ENCODE measurements at places on chromosomes 2 and 18.

- no peak for DNase-seq
These were observed 80.2 kb downstream of the TGOLN2 start for GRCh38 chr2:85247610-85248009.

- no peak for DNase-seq
These were observed 351.6 kb downstream of the METTL4 start for GRCh38 chr18:2219706-2220105.

DNA sequence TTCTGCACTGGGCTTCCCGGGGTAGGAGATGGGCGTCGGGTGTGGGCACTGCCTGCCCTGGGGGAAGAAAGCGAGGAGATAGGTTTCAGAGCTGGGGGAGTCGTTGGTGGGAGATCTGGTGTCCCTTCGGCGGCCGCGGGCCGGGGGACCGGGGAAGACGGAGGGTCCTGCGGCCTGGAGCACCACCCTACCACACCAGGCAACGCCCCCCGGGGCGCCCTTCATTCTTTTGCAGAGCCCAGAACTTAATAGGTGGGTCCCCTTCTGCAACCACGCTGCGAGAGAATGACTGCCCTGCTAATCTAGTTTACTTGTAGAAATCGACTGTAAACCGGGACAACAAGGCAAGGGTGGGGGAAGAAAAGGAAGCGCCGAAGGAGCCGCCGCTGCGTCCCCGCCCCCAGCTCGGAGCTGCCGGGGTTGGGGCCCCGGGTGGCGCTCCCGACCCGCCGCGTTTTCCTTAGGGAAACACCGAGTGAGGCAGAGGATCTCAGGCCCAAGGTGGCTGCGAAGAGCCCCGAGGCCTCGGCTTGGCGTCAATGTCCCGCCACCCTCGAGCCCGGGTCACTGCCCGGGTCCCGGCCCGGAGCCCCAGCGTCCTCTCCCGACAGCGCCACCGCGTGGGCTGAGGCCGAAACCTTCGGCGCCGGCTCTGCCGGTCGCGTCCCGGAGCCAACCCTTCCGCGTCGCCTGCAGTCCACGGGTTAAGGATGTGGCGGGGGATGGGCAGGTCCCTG lies 5.4 kb upstream of the SATB2 start:
- DNase-seq: peak; percentile 16

DNA sequence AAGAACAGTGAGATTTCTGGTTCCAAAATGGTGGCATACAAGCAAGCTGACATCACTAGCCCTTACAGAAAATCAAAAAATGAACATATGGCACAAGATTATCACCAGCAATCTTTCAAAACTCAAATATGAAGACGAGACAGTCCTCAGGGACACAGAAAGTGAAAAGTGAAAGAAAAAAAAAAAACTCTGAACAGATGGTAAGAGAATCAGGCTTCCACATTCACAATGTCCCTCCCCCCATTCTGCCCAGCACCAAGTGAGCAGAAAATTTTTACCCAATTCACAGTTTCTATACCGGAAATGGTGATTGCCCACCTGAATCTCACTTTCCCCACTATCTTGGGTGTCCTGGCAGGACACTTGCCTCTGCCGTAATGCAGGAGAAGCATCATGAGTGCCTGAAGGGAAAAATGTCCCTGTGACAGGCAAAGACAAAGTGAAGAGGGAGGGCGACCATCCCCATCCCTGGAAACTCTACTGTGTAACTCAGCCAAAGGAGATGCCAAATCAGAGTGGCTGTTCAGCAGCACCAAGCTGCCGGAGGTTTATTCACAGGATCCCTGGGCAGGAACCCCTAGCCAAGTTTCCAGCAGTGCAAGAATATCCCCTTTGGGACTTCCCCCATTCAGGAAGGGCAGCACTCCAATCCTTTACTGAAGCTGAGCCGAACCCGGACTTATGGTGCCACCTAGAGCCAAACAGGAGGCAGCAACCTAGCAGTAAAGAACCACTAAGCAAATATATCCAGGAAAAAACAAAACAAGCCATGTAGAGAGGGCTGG lies 312.2 kb downstream of the LRATD1 start:
- peak; percentile 46 for DNase-seq

GRCh38 chr2:73032702-73033097 lies 38.8 kb downstream of the SFXN5 start:
- no peak for DNase-seq

GRCh38 chr2:63827749-63828148 lies 13.9 kb upstream of the UGP2 start:
- DNase-seq: peak; percentile 15

DNA sequence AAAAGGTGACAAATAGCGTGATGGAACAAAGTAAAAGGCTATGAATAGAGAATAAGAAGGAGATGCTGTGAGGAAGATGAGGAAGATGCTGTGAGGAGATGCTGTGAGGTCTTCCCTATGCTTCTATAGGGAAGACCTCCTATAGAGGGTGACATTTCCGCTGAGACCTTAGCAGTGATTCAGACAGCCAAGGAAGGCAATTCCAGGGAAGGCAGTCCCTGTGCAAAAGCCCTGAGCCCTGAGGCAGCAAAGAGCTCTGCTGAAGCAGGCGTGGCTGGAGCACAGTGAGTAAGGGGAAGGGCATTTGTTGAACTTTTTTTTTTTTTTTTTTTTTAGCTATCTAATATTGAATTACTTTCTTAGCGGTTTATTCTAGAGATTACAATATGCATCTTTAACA lies 142.7 kb upstream of the FOSL2 start:
- DNase-seq: no peak

- DNase-seq: peak; percentile 86
These were observed 40.1 kb downstream of the ODC1 start for GRCh38 chr2:10407841-10408648.

GRCh38 chr2:174623690-174624089 lies 26.1 kb upstream of the WIPF1 start:
- no peak for DNase-seq

GRCh38 chr2:71613953-71614925 lies 160.9 kb downstream of the DYSF start:
- no peak for DNase-seq

DNA sequence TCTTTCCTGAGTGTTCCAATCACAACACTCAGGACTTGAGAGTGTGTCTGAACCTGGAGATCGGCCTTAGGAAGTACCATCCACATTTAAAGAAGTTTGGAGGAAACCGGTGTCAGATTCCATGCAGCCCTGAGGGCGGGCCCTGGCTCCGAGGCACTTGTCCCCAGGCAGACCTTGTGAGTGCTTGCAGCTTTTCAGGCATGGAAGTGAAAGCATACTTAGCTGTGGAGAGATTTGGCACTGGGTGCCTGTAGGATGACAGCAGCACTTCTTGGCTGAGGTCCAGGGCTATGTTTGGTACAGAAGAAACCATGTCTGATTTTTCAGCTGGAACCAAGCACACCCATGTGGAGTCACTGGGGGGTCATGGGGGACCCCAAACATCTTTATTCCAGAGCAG lies 230.8 kb downstream of the SEPTIN10 start:
- DNase-seq: peak; percentile 22

DNA sequence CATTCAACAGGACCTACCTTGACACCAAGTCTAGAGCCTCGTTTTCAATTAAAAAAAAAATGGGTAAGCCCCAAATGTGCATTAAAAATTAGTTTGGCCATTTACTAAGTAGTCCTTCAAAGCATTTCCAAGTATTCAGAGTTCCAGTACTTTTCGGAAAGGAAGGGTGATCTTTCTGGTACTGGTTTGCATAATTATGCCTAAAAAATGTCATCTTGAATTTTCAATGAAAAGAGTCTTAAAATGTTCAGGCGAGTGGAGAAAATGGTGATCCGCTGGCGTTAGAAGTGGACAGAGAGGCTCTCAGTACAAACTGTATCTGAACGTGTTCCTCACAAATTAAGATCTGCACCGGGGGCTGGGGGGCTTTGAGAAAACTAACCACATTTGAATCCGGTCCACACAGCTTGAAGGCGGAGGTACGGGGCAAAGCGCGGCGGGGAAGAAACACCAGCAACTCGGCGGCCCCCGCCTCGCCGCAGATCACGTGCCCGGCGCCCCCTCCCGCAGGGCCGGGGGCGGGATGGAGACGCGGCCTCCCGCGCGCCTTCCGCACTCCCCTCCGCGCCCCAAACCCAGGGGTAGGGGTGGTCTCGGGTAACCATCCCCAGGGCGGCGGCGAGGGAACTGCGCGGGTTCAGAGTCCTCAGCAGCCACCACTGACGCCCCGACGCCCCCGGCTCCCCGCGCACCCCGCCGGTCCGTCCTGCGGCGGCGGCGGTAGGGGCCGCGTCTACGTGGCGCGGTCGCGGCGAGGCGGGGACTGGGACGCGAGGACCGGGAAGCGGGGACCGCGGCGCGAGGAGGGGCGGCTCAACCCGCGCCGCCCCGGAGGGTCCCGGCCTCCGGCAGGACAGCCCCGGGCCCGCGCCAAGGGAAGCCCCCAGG lies 564 bp downstream of the LPIN2 start:
- DNase-seq: peak; percentile 50

DNA sequence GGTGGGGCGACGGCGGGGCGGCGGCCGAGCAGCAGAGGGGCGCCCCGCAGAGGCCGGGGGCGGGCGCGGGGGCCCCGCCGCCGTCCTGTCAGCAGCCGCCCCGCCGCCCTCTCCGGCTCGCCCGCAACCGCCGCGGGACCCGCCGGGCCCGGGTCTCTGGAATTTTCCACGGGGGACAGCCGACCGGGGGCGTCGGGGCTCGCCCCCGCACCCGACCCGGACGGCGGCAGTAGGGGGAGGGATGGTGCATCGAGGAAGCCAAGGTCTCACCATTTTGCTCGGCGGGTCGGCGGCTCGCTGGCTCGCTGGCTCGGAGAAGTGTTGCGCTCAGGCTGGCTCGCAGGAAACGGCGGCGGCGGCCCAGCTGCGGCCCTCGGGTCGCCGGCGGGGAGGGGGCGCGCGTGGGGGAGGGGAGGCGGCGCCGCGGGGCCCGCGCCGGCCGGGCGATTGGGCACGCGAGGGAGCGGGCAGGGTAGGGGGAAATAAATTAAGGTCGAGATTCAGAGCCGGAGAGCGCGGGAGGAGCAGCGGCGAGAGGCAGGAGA lies 405 bp downstream of the PPP3R1 start:
- DNase-seq: peak; percentile 50

- DNase-seq: no peak
These were observed at the start of gene COL6A3 for GRCh38 chr2:237413777-237414661. Gene COL6A3, minus strand, starts transcription at chr2:237414164. Its CDS starts 17,347 bp downstream, at chr2:237396817.

- DNase-seq: no peak
These were observed 11.5 kb downstream of the ASAP2 start for GRCh38 chr2:9217838-9218770.

GRCh38 chr2:7516484-7517063 lies 599.4 kb downstream of the RNF144A start:
- no peak for DNase-seq

GRCh38 chr18:69000366-69000765 lies 202.5 kb downstream of the CCDC102B start:
- DNase-seq: no peak

GRCh38 chr2:19300961-19301360 lies 57.5 kb downstream of the OSR1 start:
- no peak for DNase-seq

DNA sequence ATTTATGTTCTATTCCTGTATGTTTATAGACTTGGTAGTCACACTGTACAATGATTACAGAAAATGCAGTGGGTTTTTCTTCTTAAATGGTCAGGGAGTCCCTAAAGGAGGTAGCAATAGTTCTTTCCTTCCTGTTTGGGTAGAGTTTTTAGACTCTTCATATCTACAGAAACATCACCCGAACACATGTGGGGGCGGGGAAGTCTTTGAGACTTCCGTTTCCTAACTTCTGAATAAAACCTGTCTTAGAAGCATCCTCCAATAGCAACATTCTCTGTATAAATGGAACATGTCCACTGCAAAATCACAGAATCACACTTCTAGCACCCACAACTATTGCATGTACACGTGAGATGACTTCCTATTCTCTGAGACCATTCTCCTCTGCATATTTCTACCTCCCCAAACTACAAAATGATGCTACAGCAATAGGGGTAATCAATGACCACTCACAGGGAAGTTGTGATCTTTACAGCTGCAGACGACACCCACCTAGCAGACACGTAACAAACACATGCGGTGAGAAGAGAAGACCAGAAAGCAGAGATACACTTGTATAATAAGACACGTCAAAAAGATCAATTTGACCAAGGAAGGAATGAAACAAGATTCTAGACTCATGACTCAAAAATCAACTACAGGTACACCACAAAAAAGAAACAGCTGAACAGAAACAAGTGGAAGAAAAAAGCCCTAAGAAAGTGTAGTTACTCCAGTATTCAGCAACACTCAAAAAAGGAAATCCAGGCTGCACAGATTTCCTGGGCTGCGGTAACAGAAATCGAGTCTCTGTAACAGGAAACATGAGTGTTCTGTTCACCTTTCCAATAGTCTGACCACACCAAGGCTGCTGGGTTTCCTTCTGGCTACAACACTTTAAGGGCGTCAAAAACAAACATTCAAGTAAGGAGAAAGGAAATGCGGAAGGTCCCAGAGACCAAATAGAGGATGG lies 120.4 kb downstream of the ZNF516 start:
- peak; percentile 73 for DNase-seq

GRCh38 chr2:66127061-66127460 lies 307.9 kb upstream of the MEIS1 start:
- no peak for DNase-seq

- no peak for DNase-seq
These were observed 38.5 kb upstream of the ODC1 start for GRCh38 chr2:10486601-10487079.

DNA sequence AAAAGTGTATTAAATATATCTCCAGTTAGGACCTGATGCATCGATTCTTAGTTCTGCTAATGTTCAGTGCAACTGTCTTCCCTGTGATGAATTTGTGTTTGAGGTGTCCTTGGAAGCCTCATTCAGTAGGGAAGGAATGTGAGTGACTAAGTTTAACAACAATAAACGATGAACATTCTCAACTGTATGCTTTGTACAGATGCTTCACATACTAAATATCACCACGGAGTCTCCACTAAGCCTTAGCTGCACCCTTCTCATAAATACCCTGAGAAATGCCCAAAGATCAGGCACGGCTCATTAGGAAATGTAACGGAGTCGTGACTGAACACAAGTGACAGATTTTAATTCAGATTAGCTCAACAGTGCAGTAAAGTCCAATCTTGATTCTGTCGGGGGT lies 24.4 kb upstream of the AGFG1 start:
- no peak for DNase-seq

GRCh38 chr2:36027616-36028015 lies 328.0 kb upstream of the CRIM1 start:
- no peak for DNase-seq

DNA sequence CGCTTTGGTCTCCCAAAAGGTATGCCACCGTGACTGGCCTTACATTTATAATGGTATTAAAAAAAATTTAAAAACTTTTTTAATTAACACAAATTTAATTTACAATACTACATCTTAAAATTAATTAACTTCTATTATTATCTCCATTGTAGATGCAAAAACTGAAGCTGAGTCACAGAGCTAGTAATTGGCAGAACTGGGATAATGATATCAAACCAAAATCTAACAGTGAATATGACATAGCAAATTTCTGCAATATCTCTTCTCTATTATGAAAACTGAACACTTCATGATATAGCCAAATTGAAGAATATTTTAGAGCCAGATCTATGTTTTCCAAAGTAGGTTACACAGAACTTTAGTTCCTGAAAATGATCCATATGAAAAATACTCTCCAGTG lies 66.4 kb upstream of the CHAC2 start:
- no peak for DNase-seq

GRCh38 chr2:64542071-64543007 lies 18.2 kb downstream of the AFTPH start:
- no peak for DNase-seq

All from GM12865 (cell line).